ENCODE measurements at places on chromosomes 4 and X. TPM values are rescaled to one million over a fixed set of nuclear protein-coding genes. Genes with fewer than 3 reads are reported as not detected.
A peak's percentile ranks its signal among the peaks of the same experiment; 100 is the strongest.

The TBC1D1 gene
- 81.0 TPM for total RNA-seq

The VSIG1 gene
- not detected for total RNA-seq

The ZFP42 gene
- not detected for total RNA-seq

The USP26 gene
- not detected for total RNA-seq

The MAGEA2 gene
- total RNA-seq = not detected

The CRMP1 gene
- total RNA-seq = under 0.01 TPM

The RIBC1 gene
- 0.29 TPM for total RNA-seq

The FOXR2 gene
- not detected for total RNA-seq

The TXK gene
- 0.72 TPM for total RNA-seq

The SLC10A6 gene
- total RNA-seq = not detected

DNA sequence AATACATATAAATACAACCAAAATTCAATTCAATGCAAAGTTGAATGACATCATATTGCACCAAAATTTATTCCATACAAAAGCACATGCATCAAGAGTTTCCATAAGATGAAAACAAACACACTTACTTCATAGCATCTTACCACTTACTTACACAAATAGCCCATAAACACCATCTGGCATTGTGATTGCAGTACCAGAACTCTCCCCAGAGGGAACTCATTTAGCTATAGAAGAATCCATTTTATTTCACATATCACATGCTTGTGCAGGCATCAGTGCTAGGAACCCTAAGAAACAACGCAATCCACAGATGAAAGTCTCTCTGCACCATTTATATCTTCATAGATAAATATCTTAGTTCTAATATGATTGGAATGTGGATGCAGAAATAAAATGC is 77.9 kb downstream of the SLC7A11 start:
- peaks cover under 1% of the 10 kb centered on the region for H3K4me1 ChIP-seq
- DNase-seq = no peak
- H3K4me3 ChIP-seq = no peak overlapping the region

DNA sequence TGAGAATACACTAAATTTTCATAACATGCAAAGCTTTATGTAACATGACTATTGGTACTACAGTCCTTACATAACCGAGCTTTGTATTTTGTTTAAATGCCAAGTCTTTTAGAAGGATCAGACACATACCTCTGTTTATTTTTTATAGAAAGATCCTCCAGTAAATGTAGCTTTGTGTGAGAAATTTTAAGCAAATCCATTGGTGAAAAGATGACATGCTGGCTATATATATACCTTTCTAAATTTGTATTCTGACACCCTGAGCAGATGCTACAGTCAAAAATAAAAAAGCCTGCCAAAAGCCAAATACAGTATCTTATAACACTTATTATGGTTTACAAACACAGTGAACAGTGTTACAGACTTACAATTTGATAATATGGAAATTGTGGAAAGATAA is at the start of gene YIPF7:
TSS of gene YIPF7 (minus strand) at position 201 of the 400 bp plus-strand sequence. CDS start 1,525 bp downstream, outside the sequence.
- DNase-seq = no peak
- H3K36me3 ChIP-seq = no peaks in the 10 kb centered on the region
- no peaks in the 10 kb centered on the region for H3K4me1 ChIP-seq
- no peak within 1 kb of the TSS for H3K27ac ChIP-seq

DNA sequence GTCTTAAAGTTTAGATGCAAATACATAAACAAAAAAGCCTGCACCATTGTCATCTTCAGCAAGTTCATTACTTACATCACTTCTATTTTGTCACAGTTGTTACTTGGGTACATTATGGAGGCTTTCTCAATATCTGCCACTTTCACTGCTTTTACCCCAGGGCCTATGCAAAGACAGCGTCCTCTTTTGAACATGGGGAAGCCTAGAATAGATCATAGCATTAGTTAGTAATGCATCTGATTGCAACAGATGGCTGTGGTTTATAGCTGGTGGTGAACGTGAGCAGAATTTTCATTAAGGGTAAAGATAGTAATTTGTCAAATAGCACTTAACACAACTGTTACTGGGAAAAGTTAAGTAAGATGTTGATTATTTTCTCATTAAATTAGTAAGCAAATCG is 729 bp downstream of the CXCL11 start:
- H3K36me3 ChIP-seq = no peaks in the 10 kb centered on the region
- no peak overlapping the region for H3K4me3 ChIP-seq
- no peaks in the 10 kb centered on the region for H3K4me1 ChIP-seq
- peaks cover 27% of the 10 kb centered on the region for H3K27me3 ChIP-seq
- DNase-seq = no peak

- peak; percentile 38 for DNase-seq
- no peaks in the 10 kb centered on the region for H3K27me3 ChIP-seq
- peak overlapping the region; percentile 40 for H3K27ac ChIP-seq
- no peaks in the 10 kb centered on the region for H3K36me3 ChIP-seq
- H3K4me1 ChIP-seq = peaks cover 14% of the 10 kb centered on the region
Observed at GRCh38 chr4:177448850-177449249, 6.6 kb upstream of the AGA start.

GRCh38 chrX:65644621-65645289 is 22.7 kb upstream of the MSN start:
- no peaks in the 10 kb centered on the region for H3K36me3 ChIP-seq
- no peaks in the 10 kb centered on the region for H3K27me3 ChIP-seq
- H3K4me1 ChIP-seq = peaks cover 17% of the 10 kb centered on the region
- peak overlapping the region; percentile 32 for H3K27ac ChIP-seq
- peak; percentile 85 for DNase-seq

DNA sequence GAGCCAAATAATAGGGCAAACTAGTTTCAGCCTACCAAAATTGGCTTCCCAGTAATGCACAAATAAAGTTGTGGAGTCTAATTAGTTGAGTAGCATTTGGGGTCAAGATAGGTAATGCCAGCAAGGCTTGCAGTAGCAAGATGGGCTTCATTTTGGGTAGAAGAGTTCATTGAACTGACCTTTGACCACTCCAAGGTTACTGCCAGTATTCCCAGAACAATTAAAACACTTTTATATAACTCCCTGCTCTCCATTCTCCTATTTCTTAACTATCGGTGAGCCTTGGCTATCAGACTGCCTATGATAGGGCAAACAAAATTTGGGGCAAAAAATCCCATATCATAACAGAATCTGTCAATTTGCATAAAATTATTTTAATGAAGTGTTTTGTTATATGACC is 7.1 kb downstream of the DNAAF6 start:
- peaks cover 21% of the 10 kb centered on the region for H3K27me3 ChIP-seq
- H3K27ac ChIP-seq = no peak overlapping the region
- no peaks in the 10 kb centered on the region for H3K4me1 ChIP-seq
- no peak overlapping the region for H3K4me3 ChIP-seq
- no peak for DNase-seq

GRCh38 chrX:36199928-36200327 is 280.4 kb downstream of the CFAP47 start:
- no peak overlapping the region for H3K27ac ChIP-seq
- H3K4me3 ChIP-seq = no peak overlapping the region
- no peaks in the 10 kb centered on the region for H3K27me3 ChIP-seq
- DNase-seq = no peak
- no peaks in the 10 kb centered on the region for H3K36me3 ChIP-seq
- H3K4me1 ChIP-seq = no peaks in the 10 kb centered on the region

DNA sequence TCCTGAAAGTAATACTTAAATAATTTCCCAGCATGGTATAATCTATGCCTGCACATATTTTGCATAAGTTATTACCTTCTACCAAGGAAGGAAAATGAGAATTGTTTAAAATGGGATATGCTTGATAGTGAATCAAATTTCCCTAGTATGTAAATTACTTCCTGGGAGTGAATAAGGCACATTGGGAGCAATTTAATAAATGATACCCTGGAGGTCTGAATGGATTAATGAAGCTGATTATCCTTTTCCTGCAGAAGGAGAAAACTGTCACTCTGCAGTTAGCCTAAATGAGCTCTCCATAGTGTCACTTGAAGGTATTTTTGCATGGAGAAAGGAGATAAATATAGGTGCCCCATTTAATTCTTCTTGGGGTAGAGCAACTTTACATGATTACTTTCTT is 2212.0 kb downstream of the PCDH7 start:
- H3K27me3 ChIP-seq = no peaks in the 10 kb centered on the region
- DNase-seq = no peak
- H3K4me3 ChIP-seq = no peak overlapping the region
- H3K4me1 ChIP-seq = no peaks in the 10 kb centered on the region

- peak; percentile 86 for DNase-seq
- peak overlapping the region; percentile 27 for H3K4me3 ChIP-seq
- H3K27ac ChIP-seq = peak overlapping the region; percentile 97
- no peaks in the 10 kb centered on the region for H3K36me3 ChIP-seq
- no peaks in the 10 kb centered on the region for H3K27me3 ChIP-seq
Observed at GRCh38 chr4:156294577-156294976, 340.9 kb upstream of the CTSO start.

GRCh38 chrX:119211649-119212014 is 24.5 kb upstream of the PGRMC1 start:
- peaks cover 27% of the 10 kb centered on the region for H3K27me3 ChIP-seq
- no peaks in the 10 kb centered on the region for H3K4me1 ChIP-seq
- no peak overlapping the region for H3K4me3 ChIP-seq

GRCh38 chrX:40844471-40844870 is 109.1 kb upstream of the MED14 start:
- no peaks in the 10 kb centered on the region for H3K36me3 ChIP-seq
- H3K4me1 ChIP-seq = peaks cover 23% of the 10 kb centered on the region
- peaks cover 6% of the 10 kb centered on the region for H3K27me3 ChIP-seq
- DNase-seq = no peak
- H3K27ac ChIP-seq = peak overlapping the region; percentile 95
- no peak overlapping the region for H3K4me3 ChIP-seq

DNA sequence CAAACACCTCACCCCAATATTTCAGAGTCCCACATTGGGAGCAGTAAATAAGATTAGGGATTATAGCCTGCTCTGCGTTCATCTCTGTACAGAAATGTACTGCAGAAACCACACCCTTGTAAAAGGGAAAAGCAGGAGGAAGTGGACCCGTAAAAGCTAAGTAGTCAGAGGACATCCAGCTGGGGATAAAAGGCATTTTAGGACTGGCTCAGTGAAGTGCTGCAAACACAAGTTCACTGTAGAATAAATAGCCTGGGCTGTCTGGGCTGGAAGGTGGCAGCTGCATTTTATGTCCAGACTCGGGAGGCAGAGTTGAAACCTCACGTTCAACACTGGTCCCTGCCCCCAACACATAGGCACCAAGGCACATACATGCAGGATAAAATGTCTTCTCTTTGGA is 178.7 kb upstream of the FAT1 start:
- no peak overlapping the region for H3K4me3 ChIP-seq
- H3K4me1 ChIP-seq = peaks cover 32% of the 10 kb centered on the region
- H3K36me3 ChIP-seq = no peaks in the 10 kb centered on the region

DNA sequence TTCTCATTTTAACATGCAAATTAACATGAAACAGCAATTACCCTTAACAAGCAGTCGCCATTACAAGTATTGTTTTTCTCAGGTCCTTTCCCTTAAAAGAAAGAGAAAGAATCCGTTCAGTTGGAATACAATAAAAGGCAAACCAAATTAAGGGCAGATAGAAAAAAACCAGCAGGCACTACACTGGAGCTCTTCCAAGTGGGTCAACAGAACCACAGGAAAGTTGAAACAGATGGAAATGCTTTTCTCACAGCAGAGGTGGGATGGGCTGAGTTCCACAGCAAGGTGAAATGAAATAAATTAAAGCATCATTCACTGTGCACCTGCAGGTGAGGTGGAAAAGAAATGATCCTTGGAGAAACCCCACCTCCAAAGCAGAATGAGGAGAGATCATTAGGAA is 102.6 kb downstream of the APBB2 start:
- DNase-seq = no peak
- peaks cover 3% of the 10 kb centered on the region for H3K36me3 ChIP-seq
- H3K4me3 ChIP-seq = no peak overlapping the region
- no peak overlapping the region for H3K27ac ChIP-seq
- H3K27me3 ChIP-seq = no peaks in the 10 kb centered on the region

DNA sequence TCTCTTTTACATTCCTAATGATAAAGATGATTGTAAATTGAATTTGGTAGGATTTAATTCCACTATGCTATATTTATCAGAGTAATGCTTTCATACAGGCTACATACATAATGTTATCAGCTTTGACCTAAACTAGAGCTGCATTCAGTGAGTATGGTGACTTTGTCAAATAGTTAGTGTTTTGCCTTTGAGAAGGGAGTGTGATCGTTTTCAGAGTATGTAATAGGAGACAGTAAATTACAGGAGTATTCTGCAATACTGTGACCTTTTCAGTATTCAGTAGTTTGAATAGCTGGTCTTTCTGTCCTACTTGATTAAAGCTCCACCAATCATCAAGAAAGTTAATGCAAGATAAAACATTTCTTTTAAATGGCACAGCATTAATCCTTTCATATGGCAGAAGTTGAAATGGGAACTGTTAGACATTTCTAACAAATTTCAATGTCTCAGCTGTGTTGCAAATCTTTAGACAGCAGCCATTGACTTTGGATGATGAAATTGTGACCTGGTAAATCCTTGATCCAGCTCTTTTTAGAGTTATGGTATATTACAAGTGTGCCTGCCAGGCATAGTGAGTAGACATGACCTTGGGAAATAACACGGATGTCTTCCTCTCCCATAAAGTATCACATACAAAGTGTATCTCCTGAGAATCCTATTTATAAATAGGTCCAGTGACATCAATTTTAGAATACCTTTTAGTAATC is 455.3 kb downstream of the KCTD8 start:
- no peak overlapping the region for H3K4me3 ChIP-seq
- no peaks in the 10 kb centered on the region for H3K4me1 ChIP-seq
- no peak for DNase-seq
- no peak overlapping the region for H3K27ac ChIP-seq
- H3K36me3 ChIP-seq = no peaks in the 10 kb centered on the region

DNA sequence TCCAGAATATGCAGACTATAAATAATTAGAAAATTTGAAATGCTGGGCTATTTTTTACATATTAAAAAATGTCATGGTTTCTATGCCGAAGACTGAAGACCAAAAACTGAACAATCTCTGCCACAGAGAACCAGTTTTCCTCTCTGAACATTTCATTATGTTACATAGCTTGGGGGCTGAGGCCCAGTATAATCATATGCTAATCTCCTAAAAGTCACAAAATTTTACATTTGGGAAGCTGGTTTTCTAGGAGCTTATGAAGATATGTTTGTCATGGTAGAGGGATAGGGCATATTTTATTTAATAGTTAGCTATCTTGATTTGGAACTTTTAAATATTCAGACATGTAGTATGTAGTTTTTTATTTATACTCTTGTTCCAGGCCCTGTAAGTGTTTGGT is 167.8 kb downstream of the GPAT3 start:
- no peaks in the 10 kb centered on the region for H3K27me3 ChIP-seq
- H3K4me1 ChIP-seq = no peaks in the 10 kb centered on the region
- no peak overlapping the region for H3K27ac ChIP-seq
- no peak overlapping the region for H3K4me3 ChIP-seq
- no peaks in the 10 kb centered on the region for H3K36me3 ChIP-seq

DNA sequence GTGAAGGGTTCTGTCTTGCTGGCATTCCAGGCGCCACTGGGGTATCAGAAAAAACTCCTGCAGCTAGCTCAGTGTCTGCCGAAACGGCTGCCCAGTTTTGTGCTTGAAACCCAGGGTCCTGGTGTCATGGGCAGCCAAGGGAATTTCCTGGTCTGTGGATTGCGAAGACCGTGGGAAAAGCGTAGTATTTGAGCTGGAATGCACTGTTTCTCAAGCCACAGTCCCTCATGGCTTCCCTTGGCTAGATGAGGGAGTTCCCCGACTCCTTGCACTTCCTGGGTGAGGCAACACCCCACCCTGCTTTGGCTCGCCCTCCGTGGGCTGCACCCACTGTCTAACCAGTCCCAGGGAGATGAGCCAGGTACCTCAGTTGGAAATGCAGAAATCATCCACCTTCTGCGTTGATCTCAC is 40.1 kb downstream of the NOP14 start:
- H3K4me3 ChIP-seq = no peak overlapping the region
- peak overlapping the region; percentile 28 for H3K27ac ChIP-seq

- no peak overlapping the region for H3K27ac ChIP-seq
- DNase-seq = no peak
- H3K27me3 ChIP-seq = no peaks in the 10 kb centered on the region
- no peaks in the 10 kb centered on the region for H3K4me1 ChIP-seq
Observed at GRCh38 chr4:163111588-163111987, 55.1 kb downstream of the NAF1 start.
